D721Med (cell line): ENCODE measurements at places on chromosomes 6 and 20.

- DNase-seq, result no peak
Observed at GRCh38 chr6:25615471-25615870, 36.5 kb upstream of the SCGN start.

GRCh38 chr6:54288474-54288873, 19.8 kb upstream of the TINAG start:
- no peak for DNase-seq

DNA sequence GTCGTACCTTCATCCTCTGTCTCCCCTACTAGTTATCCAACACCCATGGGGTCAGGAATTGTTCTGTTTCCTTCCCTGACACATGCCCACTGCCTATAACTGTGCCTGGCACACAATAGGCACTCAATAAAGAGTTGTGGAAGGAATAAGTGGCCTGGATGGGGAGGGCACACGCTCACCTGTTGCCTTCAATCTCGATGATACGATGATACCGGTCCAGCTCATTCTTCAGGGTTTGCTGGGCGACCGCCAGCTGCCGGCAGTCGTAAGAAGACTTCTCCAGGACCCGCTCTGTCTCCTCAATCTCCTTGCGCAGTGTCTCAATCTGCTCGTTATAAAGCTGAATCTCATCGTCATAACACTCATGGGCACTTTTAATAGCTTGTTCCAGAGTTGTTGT, 32.5 kb downstream of the BFSP1 start:
- no peak for DNase-seq

GRCh38 chr6:168367285-168367751, 47.7 kb upstream of the DACT2 start:
- no peak for DNase-seq

DNA sequence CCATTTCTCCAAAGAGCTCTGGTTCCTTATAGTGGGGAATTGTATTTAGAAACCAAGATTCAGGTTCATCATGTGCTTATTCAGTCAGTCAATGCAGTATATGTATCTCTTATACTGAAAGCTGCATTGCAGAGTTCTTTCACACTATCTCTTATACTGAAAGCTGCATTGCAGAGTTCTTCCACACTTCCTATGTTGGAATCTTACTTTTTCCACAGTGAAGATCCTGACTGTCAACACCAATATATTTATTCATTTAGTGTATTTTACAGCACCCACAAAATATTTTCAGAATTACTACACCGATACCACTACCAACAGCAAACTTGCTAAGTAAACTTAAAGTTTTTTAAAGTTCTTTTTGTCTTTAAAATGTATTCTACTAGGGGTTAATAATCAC, 349.3 kb upstream of the MMS22L start:
- DNase-seq, result no peak

- DNase-seq, result no peak
Observed at GRCh38 chr6:168574075-168574698, 133.2 kb downstream of the SMOC2 start.

DNA sequence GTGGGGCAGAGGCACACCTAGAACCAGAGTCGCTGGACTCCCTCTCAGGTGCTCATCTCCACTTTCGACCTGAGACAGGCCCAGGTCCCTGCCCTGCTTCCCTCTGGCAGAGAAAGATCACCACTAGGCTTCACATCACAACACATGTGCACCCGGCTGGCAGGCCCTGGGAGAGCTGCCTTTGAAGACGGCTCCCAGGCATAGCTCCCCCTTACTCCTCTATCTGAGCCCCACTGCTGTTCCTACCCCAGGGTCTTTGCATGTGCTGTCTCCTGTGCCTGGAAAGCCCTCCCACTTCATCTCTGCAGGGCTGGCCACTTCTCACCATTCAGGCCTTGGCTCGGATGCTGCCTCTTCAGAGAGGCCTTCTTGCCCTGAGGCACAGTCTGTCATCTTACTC, 89.2 kb downstream of the NOL4L start:
- no peak for DNase-seq

GRCh38 chr6:109236115-109237076, 141.1 kb downstream of the CEP57L1 start:
- DNase-seq, result peak; percentile 45

DNA sequence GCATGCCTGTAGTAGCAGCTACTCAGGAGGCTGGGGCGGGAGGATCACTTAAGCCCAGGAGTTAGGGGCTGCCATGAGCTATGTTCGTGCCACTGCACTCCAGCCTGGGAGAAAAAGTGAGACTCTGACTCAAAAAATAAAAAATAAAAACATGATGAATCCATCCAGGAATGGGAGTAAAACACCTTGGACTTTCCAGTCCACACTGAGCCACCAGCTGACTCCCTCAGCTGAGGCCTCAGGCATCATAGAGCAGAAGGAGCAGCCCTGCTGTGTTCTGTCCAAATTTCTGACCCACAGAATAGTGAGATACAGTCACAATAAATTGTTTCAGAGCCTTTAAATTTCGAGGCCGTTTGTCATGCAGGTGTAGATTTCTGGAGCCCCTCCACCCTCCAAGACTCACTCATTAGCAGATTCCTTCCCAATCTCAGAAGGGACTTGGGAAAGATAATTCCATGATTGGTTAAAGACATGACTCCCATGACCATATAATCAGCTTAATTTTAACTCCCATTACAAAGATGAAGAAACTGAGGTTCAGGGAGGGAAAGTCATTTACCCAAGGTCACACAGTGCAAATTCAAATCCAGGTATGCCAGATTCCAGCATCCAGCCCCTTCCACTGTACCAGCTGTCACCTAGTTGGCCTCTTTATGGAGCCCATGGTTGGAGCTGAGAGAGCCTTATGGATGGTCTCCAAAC, 9.0 kb upstream of the MMP9 start:
- DNase-seq, result no peak

GRCh38 chr6:35973670-35974222, 50.7 kb downstream of the SLC26A8 start:
- DNase-seq, result no peak

- no peak for DNase-seq
Observed at GRCh38 chr6:30684386-30685156, 1.9 kb downstream of the PPP1R18 start.

DNA sequence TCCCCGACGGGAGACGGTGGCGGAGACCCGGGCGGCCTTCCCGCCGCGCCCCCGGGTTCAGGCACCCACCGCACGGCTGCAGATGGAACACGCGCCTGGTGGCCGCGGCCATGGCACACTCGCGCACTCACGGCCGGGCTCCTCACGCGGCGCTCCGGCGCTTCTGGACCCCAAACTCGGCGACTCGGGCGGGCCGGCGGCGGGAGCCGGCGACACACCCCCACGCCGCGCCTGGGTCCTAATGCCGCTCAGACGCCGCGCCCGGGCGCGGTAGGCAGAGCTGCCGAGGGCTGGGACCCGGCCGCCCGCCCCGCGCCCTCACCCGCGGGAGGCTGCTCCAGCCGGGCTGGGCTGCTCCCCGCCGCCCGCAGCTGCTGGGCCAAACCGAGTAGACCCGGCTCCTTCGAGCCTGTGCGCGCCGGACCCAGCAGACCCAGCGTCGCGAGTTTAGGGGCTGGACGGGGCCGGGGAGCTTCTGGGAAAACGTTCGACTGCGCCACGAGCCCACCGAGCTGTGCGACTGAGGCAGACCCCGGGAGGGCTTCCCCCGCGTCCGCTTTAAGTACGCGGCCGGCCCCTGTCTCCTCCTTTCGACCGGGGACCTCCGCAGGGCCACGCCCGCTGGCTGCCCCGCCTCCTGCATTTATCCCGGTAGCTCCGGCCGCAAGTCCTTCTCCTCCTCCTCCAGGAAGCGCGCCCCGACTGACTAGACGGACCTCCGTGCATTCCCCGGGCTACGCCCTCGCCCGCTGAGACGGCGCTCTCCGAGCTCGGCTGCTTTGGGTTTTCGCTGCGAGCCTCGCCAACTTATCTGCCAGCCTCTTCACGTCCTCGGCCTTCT, at the start of gene SLC4A11:
SLC4A11 (minus strand) TSS at position 165 of the 841 bp plus-strand sequence; CDS start at position 112, 53 bp downstream.
- peak; percentile 45 for DNase-seq
